ENCODE measurements at places on chromosomes 3 and 15. TPM values are rescaled to one million over a fixed set of nuclear protein-coding genes. Genes with fewer than 3 reads are reported as not detected.

Gene CBLB
- total RNA-seq: 29.8 TPM

GRCh38 chr3:171330938-171331337 is 129.3 kb downstream of the TNIK start:
- DNase-seq: no peak

Gene IL20RB
- total RNA-seq: 3.8 TPM

DNA sequence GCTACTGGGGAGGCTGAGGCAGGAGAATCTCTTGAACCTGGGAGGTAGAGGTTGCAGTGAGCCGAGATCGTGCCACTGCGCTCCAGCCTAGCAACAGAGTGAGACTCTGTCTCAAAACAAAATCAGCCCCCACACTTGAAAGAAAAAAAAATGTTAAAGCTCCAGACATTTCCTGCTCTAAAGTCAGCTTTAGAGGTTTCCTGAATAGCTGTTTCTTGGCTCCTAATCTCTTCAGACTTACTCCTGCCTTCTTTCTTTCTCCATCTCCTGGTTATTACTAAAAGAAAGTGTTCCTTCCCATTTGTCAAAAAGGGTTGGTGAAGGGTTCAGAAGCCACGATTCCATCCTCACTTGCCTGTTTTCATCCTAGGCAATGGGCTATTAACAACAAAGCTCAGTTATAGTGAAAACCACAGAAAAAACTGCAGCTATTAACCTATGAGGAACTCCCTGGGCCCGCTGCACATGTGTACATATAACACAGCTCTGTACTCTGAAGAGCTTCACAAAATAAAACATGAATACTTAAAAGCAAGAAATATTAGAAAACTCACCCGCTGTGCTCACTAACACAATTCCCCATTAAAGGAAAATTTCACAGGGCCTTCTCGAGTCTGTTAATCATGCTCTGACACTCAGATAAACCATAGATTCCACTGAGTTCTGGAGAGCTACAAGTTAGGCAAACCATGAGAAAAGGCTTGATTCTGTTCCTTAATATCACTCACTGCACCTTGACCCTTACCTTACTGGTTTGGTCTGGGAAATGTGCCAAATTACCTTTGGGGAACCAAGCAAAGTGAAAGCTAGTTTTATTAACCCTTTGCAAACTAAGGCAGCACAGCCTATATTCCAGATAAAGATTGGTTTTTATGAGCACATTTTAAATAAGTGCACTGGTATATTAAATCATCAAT is 89.9 kb upstream of the TSPAN3 start:
- DNase-seq: peak; percentile 81

Gene UACA
- total RNA-seq: 59.9 TPM

Gene WDR93
- total RNA-seq: 1.8 TPM

Gene AHSG
- not detected for total RNA-seq

- no peak for DNase-seq
These were observed 169.2 kb upstream of the SLC2A2 start for GRCh38 chr3:171195686-171196085.

- no peak for DNase-seq
These were observed 249.2 kb downstream of the OPA1 start for GRCh38 chr3:193842029-193842798.

Gene GOLGA8S
- total RNA-seq: 0.09 TPM

Gene POLQ
- 14.3 TPM for total RNA-seq

DNA sequence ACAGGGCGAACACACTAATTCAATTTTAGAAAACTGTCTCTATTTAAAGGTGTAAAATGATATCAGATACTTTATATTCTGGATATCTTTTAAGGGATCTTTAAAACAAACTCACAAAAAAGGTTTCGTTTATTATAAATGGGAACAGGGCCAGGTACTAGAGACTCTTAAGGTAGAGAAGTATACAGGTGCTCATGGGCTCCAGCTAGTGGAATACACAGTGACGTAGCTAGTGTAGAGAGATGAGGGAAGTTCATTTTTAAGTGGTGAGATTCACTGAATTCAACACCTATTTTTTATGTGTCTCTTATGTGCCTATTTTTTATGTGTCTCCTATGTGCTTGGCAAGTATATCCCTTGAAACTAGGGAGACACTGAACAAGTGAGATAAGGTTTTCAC is 132.7 kb upstream of the FAM3D start:
- no peak for DNase-seq

DNA sequence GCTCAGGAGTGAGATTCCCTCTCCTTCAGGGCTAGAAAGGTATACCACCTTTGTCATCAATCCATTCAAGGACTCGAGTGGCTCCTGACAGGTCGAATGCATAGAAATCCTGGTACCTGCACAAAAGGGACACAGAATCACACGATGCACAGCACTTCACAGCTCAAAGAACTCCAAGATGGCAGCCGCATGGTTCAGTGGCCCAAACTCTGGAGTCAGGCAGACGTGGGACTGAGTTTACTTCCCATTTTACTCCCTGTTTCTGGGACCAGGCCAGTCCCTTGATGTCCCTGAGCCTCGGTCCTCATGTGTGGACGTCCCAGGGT is 536 bp downstream of the WDR73 start:
- no peak for DNase-seq

Gene OSBPL10
- total RNA-seq: 56.9 TPM

Gene LAMB2
- total RNA-seq: 230 TPM

GRCh38 chr15:70799667-70800450 is 36.5 kb upstream of the UACA start:
- peak; percentile 48 for DNase-seq

- DNase-seq: no peak
These were observed 683 bp upstream of the CPEB1 start for GRCh38 chr15:82647835-82648256.

DNA sequence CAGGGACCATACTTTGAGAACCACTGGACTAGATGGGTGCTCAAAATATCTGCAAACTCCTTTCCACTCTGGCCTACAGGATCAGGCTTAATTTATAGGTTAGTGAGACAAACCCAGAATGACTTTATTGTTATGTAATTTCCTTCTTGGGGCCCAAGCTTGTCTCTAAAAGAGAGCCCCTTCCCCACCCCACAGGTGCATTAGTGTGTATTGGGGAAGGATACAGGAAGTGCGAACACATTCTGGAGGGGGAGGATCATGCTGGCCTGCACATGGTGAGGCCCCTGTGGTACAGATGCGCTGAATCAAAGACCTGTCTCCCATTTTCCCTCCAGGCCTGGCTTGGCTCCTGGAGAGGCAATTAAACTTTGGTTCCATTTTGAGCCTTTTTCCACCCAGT is 273.0 kb upstream of the LRTM1 start:
- DNase-seq: no peak

DNA sequence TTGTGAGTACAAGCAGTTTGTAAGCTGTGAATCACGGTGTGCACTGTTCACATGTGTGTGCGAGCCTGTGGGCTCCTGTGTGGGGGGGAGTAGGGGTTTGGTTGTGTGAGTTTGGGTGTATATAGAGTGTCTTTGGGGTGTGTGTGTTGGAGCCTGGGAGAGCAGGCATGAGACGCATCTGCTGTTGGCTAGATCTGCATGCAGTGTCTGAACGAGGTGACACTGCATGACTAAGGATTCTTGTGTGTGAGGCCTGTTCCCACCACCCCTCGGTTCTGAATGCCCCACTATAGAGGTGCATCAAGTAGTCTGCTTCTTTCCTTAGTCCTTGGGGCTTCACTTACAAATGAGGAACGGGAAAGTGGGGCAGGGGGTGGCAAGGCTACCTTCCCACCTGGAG is 68.4 kb downstream of the MAGEF1 start:
- no peak for DNase-seq

DNA sequence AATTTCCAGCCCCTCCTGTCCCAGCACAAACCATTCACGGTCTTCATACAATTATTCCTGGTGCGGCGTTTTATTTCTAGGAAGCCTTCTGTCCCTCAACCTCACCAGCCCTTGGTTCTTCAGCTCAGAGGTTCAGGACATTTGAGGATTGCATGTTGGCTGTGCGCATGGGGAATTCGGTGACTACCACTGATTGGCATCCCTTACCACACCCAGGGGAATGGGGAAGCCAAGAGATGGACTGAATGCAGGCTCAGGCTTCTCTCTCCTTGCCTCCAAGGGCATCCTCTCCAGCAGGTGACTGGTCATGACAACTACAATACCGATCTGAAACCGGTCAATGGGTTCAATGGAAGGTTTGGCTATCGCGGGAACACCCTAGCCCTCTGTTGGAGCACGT is 153.8 kb downstream of the MTHFS start:
- DNase-seq: peak; percentile 1

DNA sequence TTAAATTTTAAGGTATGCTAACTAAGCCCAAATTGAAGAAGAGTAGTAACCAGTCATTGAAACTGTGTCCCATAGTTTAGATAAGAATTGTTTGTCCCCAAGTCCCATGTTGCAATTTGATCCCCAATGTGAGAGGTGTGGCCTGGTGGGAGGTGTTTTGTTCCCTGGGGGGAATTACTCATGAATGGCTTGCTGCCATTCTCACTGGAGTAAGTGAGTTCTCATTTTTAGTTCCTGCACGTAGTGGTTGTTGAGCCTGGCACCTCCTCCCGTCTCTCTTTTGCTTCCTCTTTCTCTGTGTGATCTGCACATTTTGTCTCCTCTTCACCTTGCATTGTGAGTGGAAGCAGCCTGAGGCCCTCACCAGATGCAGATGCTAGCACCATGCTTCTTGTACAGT is 1271.0 kb downstream of the NSUN3 start:
- peak; percentile 53 for DNase-seq

DNA sequence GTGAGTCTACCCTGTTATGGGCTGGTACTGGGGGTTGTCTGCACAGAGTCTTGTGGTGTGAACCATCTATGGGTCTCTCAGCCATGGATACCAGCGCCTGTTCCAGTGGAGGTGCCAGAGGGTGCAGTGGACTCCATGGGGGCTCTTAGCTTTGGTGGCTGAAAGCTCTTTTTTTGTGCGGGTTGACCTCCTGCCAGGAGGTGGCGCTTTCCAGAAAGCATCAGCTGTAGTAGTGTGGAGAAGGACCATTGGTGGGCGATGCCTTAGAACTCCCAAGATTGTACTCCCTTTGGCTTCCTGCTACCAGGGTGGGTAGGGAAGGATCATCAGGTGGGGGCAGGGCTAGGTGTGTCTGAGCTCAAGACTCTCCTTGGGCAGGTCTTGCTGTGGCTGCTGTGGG is 602.6 kb downstream of the RSL24D1 start:
- no peak for DNase-seq

DNA sequence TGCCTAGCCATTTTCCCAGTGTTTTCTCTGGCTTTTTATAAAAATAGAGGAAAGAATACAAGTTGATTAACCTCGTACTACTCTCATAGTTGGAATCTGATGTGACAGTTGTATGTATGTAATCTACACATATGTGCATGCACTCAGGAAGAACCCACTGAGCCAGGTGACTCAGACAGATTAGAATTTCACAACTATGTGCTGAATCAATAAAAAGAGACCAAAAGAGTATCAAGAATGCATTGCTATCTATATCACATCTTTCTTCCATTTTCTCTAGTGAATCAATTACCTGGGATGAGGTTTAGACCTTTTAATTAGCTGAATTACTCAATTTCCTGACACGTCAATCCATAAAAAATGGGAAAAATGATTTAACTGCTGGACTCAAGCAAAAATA is 319.3 kb upstream of the ATP10A start:
- no peak for DNase-seq

DNA sequence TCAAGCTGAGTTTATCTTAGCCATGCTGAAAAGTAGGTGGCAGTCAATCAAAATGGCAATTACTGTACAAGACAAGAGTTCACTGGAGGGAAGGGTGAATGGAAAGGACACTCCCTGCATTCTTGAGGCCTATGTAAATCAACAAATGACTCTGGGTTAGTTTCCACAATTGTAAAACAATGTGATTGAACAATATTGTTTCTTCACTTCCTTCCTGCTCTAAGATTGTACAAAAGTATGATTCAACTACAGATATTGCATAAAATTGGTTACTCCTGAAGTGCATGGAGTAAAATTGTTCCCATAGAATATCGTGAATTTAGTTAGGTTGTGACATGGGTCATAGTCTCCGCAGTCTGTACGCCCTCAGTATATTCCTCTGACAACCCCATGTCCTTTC is 277.6 kb downstream of the LPP start:
- peak; percentile 86 for DNase-seq

GRCh38 chr15:43913026-43913780 is 86.4 kb downstream of the WDR76 start:
- peak; percentile 86 for DNase-seq

Gene CLDN1
- 25.9 TPM for total RNA-seq

- no peak for DNase-seq
These were observed 2.2 kb downstream of the ACAD9 start for GRCh38 chr3:128881576-128881975.

- DNase-seq: peak; percentile 46
These were observed 30.2 kb upstream of the ATOSA start for GRCh38 chr15:52709187-52709981.

Measured in PC-9 (cell line).